ENCODE measurements at places on chromosomes 5 and 9.

DNA sequence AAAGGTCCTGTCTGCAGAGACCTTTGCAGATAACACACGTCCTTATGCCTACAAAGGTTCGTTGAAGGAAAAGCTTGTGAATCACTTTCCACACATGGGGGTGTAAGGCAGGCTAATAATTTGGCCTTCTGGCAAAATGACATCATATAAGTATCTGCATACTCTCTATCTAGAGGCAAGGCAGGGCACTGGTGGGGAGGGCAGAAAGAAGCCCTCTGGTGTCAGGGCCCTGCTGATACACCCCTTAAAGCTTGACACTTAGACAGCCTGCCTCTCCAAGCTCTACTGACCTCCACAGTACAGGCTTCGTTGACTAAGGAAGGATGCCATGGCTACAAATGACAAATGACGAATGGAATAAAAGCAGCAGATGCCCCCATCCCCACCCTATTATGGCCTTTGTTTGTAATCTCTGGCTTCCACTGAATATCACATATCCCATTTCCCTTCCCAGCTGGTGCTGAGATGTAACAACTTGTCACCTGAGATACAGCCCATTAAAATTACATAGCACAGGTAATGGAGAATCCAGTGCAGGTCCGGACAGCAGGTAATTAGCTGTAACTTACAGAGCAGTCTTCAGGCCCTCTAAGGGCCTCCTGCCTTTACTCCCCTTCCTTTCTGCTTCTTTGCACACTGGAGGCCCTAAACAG, 76.9 kb upstream of the IFNK start:
- DNase-seq: no peak

DNA sequence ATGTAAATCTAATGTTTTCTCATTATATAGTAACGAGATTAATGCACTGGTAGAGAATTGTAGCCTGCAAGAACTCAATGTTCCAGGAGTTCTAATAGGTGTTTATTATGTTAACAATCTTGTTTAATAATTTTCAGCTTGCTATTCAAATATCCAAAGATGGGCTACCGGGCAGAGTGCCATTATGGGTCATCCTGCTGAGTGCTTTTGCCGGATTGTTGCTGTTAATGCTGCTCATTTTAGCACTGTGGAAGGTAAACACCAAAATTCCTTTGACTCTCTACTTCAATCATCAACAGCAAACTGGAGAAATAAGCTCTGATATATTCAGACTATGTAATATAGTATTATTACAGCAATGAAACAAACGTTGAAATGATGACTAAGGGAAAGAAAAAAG, 41.9 kb upstream of the ITGA2 start:
- DNase-seq: no peak

GRCh38 chr9:123216251-123216797, 52.1 kb downstream of the STRBP start:
- DNase-seq: no peak

DNA sequence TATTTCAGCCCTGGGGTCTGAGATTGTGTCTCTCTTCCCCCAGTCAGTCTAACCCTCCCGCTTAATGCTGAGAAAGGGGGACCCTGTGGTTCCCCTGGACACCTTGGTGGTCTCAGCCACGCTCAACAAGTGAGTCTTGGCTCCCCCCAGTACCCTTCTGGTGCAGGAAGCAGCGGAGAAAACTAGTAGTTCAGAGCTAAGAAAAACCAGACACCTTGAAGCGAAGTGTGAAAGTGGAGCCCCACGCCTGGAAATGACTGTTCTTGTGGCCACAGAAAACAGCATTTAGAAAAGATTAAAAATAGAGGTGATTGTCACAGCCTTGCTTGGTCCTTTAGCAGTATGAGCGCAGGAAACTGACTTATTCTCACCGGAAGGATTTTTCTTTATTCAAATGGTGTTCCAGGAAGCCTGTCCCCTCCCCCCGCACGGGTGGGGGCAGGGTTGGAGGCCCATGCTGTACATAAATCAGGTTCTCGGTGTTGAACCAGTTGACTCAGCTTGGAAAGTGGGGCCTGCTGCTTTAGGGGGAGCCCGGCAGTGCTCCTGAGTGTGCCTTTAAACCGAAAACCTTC, 8.1 kb downstream of the ARPC5L start:
- no peak for DNase-seq

GRCh38 chr5:151679421-151680155, 7.1 kb downstream of the SPARC start:
- no peak for DNase-seq

DNA sequence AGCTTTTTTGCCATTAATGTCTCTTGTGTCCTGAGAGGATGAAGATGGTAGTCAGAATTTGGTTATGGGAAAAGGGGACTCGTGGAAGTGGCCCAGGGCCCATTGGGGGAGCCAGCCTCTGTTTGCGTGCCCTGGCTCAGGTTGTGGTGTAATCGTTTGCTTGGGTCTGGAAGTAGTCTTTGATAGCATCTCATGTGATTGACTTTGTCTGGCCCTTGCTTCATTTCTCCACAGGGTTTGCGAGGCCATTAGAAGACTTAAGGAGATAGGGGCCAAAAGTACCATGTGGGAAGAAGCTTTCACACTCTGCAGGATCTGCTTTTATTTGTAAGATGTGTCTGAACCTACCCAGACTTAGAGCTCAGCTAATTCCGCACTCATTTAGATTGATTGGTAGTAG, 114.5 kb downstream of the FGF1 start:
- no peak for DNase-seq

Measured in brain pericyte (primary cell).